A549 treated with Mapracorat at 1 μM for 4 hours (cell line): ENCODE measurements at places on chromosomes 7 and 10. TPM values are rescaled to one million over a fixed set of nuclear protein-coding genes. Genes with fewer than 3 reads are reported as not detected.

Gene GPR22
- not detected in 5 replicates for total RNA-seq

Gene TMEM72
- not detected in 5 replicates for total RNA-seq

Gene NACAD
- 0.10 to 0.40 TPM (median 0.28 TPM) in 5 replicates for total RNA-seq

Gene ASB10
- not detected in 5 replicates for total RNA-seq

Gene CFAP70
- 0.07 to 0.22 TPM (median 0.13 TPM) in 5 replicates for total RNA-seq

Gene CLRN3
- not detected in 5 replicates for total RNA-seq

Gene VSTM2A
- not detected in 5 replicates for total RNA-seq
